T1000 (cell line): ENCODE measurements at places on chromosomes 4 and X.

- peak; percentile 37 for DNase-seq
Observed at GRCh38 chr4:74632634-74633033, 161.7 kb downstream of the BTC start.

DNA sequence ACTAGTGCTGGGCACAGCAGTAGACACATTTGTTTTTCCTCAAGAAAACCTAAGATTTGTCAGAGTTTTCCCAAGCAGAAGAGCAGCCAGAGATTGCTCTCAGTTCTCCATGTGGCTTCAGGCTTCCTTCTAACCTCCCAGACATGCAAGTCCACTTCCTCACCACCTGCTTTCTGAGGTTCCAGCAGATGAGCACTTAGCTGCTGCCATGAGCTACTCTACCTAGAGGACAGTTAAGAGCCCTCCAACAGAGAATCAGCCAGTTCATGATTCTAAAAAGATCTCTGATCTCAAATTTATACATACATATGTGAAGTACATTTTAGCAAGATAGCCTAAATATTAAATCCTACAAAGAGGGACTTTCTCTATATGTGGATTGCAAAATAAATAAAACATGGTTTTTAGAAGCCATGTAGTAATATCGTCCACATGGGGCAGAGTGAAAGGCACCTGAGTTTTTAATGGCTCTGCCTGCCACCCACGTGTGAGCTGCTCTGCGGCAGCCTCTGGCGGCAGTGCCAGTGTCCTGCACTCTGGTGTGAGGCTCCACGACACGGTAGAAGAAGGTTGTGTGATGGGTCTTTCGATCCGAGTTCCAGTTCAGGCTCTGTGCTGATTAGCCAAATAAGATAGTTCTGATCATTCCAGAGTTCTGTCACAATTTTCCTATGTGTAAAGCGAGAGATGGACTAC, 10.3 kb downstream of the CYP4V2 start:
- no peak for DNase-seq

GRCh38 chr4:6425336-6425735, 47.1 kb downstream of the PPP2R2C start:
- DNase-seq, result no peak

- DNase-seq, result no peak
Observed at GRCh38 chr4:57190601-57191481, 80.7 kb upstream of the IGFBP7 start.

DNA sequence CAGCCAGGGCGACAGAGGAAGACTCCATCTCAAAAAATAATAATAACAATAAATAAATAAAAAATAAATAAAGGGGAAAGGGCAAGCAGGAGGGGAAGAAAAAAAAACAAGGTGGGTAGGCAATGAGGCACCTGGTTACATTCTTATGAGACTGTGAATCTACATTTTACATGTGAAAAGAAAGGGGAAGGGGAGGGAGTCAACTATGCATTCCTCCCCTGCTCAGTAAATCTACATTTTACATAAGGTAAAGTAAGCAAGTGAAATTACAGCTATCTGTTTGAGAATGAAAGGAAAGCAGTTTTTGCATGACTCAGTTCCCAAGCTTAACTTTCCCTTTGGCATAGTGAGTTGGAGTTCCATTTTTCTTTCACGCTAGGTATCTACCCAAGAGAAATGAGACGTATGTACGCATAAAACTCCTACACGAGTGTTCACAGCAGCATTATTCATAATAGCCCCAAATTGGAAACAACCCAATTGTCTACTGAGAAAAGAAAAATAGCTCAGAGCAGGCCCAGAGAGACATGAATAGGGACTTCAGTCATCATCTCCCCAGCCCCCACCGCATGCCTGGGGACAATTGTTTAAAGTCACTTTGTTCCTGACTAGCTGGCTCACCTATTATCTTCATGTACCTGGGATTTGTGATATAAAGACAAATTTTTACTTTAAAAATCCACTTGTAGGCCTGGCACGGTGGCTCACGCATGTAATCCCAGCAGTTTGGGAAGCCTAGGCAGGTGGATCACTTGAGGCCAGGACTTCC, 52.4 kb downstream of the DDX3X start:
- DNase-seq, result no peak

- no peak for DNase-seq
Observed at GRCh38 chr4:143289370-143289769, 47.3 kb upstream of the GAB1 start.

GRCh38 chr4:119113033-119113655, 22.5 kb upstream of the MYOZ2 start:
- DNase-seq, result no peak

DNA sequence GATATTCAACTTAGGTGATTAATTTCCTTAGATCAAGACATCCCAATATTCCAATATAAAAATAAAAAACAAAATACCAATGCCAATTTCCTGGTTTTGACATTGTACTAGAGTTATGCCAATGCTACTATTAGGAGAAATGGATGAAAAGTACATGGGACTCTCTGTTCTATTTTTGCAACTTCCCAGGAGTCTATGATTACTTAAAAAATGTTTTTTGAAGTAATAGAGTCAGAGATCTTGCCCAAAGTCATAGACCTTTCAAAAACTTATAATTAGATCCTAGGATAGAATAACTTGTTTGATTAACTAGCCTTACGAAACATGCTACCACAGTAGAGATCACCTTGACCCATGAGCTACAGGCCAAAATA, 73.6 kb upstream of the MAOA start:
- no peak for DNase-seq

DNA sequence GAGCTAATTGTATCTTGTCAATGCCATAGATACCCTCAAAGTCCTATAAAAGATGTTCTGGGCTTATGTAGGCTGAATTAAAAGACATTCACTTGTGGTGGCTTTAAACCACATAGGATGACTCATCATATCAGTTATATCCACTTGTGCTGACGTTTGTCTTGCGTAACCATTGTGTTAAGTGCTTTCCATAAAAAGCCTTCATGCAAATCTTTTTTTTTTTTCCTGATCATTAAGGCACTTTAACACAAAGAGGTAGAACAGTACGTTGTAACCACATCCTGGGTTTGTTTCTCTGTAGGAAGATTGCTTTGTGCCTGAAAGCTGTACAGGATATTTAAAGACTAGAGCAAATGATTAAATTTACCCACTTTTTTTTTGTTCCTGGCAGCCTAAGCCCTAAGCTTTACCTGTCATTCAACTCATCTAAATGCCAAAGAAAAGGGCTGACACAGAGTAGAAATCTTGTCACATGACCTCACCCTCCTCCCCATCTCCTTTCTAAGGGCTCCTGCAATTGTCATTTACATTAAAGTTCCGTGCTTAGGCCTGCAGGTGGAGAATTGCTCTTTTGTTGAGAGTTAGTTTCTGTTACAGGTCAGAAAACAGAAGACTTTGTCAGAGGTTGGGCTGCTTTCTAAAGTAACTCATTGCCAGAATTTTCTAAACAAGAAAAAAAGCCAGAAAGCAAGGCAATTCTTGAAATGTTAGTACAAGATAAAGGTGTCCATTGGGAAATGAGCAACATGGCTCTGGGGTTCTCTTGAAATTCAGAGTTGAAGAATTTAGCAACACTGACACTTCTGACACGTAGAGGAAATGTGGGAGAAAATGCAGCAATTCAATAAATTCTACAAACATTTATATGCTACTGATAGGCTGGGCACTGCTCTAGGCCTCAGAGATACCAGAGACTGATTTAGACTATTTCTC, 555.6 kb downstream of the PPARGC1A start:
- DNase-seq, result peak; percentile 74
